ENCODE measurements at places on chromosomes 1 and 21.

- DNase-seq = no peak
Measured at GRCh38 chr1:169307176-169307575, 60.4 kb downstream of the NME7 start.

DNA sequence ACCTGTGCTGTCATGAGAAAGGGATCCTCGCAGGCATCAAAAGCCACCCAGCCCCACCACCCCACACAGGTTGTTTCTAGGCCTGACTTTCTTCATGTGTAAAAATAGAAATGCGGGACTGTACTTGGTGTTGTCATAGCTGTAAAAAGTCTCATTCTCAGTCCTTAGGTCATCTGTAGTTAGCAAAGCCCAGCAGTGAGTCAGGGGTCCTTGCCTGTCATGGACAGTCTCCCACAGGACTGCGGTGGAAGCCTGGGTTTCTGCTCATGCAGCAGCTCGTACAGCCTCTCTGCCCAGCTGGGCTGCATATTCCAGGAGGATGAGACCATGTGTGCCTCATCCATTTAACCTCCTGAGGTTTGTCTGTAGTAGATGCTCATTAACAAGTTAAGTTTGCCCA lies 58.2 kb downstream of the MRPS6 start:
- DNase-seq = no peak

DNA sequence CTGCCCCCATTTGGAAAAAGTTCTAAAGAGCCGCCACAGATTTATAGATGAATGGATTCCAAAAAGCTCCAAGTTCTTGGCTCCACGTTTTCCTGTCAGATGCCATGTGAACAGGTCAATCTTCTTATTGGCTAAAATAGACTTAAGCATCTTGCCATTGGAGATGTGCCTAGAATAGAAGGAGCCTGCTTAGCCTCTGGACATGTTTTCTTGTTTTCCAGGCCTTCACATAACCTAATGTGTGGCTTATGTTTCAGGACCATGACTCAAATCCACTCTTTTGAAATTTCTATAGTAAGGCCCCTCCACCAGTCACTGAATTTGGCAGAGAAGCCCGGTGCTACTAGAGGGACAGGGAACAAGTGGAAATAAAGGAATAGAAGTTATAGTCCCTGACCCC lies 31.5 kb downstream of the PHC2 start:
- DNase-seq = no peak

- DNase-seq = no peak
Measured at GRCh38 chr1:87730274-87731216, 401.9 kb downstream of the LMO4 start.

GRCh38 chr1:6825828-6826227 lies 40.6 kb downstream of the CAMTA1 start:
- DNase-seq = no peak

DNA sequence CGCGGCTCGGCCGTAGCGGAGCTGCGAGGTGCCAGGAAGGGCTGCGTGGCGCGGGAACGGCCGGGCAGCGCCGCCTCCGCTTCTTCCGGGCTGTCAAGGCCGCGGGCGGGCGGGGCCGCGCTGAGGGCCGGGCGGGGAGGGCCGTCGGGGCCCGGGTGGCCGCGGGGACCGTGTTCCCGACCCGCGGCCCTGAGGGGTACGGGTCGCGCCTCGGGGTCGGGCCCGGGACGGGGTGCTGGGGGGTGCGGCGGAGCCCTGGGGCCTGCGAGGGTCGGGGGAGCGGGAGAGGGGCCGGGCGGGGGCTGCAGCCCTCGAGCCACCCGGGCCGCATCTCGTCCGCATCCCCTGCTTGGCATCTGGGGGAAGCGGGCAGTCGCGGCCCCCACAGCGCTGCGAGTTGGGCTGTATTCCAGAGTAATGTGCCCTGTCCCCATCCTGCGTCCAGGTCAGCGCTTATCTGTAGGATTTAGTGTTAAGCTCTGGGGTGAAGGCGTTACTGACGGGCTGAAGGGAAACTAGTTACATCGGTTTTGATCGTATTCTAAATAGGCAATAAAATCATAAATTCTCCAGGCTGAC lies 379 bp downstream of the RER1 start:
- DNase-seq = no peak

GRCh38 chr1:184892116-184892515 lies 82.2 kb downstream of the NIBAN1 start:
- no peak for DNase-seq

DNA sequence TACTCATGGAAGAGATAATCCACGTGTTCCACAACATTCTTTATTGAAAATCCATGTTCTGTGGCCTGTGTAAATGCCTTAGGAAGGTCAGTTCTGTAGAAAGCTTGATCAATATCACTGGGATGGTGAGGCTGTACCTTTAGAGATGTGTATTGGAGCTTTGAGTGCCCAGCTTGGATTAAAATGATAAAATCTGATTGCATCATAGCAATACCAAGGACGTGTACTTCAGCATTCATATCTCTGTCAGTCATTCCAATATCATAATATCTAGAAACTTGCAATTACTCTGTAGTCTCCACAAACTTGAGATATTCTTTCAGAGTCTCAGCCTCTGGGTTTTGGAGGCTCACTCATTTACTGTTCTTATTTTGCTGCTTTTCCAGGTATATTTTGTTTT lies 31.6 kb downstream of the IFI44 start:
- no peak for DNase-seq

DNA sequence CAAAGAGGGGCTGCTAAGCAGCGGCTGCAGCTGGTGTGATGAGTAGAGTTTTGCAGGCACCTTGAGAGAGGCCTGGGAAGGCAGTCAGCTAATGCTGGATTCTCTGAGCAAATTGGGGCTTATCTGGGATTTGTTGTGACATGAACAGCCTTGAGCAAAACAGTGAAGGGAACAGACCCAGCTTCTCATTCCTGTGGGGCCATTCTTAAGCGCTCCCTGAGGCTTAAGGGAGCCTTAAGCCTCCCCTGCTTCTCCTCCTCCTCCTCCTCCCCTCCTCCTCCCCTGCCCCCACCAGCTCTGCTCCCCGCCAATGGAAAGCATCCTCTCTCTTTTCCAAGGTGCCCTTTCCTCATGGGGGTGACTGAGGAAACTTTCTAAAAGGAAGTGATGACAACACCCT lies 21.3 kb downstream of the HMGCS2 start:
- no peak for DNase-seq

- DNase-seq = no peak
Measured at GRCh38 chr1:214583113-214583512, 19.9 kb upstream of the CENPF start.

DNA sequence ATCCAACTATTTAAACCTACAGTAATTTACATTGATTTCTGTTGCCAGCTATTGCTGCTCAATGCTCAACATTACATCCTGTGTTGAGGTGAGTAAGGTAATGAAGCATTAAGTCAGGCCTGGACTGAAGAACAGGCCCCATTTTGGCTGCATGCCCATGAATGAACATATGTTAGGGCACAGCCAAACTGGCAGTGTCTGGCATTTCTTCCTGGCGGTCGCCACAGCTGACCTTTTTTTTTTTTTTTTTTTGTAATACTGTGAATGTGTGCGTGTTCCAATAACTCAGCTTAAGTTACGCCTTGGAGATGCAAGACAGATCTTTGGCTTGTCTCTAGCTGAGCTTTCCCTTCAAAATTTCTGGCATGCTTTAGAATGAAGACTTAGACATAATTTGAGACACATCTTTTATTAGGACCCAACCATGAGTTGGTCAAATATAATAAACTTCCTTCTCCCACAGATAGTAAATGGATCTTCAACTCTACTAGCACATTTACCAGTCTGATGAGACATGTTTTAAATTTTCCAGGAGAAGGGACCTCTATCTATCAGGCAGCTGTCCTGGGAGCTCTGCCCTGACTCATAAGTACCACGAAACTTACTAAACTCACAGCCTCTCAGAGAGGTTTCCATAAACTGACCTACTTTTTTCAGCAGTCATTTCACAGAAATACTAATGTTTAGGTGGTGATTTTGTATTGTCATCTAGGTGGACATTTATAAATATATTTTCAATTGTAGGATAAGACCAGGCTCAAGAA lies 341.1 kb upstream of the RUNX1 start:
- DNase-seq = no peak

- peak; percentile 47 for DNase-seq
Measured at GRCh38 chr1:224874775-224875174, 54.7 kb upstream of the DNAH14 start.

DNA sequence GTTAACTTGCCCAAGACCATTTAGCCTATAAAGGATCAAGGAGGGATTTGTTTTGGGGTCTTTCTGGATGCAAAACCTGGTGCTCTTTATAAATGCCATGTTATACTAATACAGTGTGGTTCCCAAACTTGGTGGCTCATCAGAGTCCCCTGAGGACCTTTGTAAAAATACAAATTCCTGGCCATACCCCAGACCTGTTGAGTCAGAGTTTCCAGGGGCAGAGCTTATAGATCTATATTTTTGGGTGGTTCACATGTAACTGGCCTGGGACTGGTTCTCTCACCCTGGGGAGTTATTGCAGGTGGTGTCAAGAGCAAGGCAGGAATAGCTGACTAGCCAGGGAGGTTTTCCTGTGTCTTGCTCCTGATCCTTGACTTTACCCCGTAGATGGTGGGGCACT lies 136.9 kb upstream of the HNRNPU start:
- DNase-seq = no peak

- DNase-seq = no peak
Measured at GRCh38 chr21:40454057-40454456, 392.9 kb downstream of the DSCAM start.

- no peak for DNase-seq
Measured at GRCh38 chr1:172827301-172827700, 168.4 kb downstream of the FASLG start.

DNA sequence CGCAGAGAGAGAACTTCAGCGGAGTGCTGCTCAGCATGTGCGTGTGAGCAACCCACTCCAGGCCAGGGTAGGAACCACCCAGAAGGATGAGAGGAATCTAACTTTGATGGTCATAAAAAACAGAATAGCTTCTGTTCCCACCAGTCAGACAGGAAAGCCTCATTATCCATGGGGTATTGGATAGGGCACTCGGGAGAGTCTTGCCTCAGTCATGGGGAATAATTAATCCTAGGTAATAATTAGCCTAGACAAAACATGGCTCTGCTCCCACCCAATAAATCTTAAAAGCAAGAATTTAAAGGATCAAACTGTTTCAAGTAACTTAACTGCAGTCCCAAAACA lies 35.3 kb downstream of the LDLRAD1 start:
- DNase-seq = no peak

GRCh38 chr21:31772674-31773555 lies 41.0 kb upstream of the SCAF4 start:
- DNase-seq = no peak

GRCh38 chr1:85616364-85616705 lies 35.8 kb downstream of the CCN1 start:
- no peak for DNase-seq

DNA sequence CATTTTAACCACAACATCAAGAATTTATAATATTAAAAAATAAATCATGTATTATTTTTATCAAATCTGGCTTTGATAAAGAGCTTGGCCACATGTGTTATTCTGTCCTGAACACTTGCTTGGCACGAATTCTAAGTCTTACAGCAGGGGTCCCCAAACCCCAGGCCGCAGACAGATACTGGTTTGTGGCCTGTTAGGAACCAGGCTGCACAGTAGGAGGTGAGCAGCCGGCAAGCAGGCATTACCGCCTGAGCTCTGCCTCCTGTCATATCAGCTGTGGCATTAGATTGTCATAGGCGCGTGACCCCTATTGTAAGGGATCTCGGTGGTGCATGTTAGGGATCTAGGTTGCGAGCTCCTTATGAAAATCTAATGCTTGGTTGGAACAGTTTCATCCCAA lies 127.6 kb upstream of the IVNS1ABP start:
- no peak for DNase-seq

- DNase-seq = peak; percentile 69
Measured at GRCh38 chr1:6959491-6959890, 174.2 kb downstream of the CAMTA1 start.

DNA sequence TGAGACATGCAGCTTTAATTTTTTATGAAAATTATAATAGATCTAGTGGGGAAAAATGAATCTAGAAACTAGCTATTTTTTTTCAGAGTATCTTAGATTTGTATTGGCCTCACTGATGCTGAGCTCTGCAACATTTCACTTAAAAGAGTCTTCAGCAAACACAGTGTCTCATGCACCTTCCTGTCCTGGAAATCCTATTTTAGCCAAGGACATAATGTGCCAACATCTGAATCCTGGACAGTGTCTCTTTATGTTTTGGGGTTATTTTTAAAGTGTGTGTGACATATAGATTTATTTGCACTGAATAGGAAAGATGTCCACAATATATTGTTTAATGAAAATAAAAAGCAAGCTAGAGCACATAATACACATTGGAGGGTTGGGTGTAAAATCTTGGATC lies 199.1 kb upstream of the FMN2 start:
- DNase-seq = no peak

DNA sequence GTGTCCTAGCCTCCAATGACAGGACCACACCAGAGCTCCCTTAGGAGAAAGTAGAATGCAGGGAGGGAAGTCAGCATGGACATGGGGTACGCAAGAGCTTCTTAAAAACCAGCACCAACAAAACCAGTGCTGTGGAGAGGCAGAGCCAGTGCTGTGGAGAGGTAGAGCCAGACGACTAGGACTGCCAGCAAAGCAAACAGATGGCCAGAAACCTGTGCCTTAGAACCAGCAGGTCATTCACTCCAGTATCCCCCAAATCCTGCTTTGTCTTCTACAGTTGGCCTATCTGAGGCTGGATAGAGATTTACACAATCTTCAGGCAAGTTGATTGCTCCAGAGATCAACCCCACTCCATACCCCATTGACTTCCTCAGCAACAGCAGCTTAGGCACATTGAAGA lies 459.9 kb upstream of the CAMK1G start:
- no peak for DNase-seq

- no peak for DNase-seq
Measured at GRCh38 chr1:173757666-173758065, 42.9 kb downstream of the KLHL20 start.

DNA sequence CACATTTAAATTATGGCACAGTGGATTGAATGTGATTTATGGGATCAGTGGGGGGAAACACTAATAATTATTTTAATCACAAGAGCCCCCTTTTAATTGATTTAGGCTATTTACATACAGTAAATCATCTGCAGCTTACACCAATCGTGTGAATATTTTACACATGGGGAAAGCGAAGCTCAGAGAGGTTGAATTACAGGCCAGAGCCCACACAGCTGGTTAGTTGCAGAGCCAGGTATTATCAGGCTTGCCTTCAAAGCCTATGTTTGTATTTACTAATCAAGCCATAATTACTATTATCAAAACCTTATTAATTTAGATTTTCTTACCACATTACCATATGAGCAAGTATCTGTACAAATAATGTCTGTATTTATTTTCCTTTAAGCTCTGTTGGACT lies 749 bp downstream of the SDCCAG8 start:
- no peak for DNase-seq

- no peak for DNase-seq
Measured at GRCh38 chr1:52627028-52627427, 5.9 kb upstream of the SHISAL2A start.

GRCh38 chr1:201648907-201649721 lies 110.2 kb downstream of the NAV1 start:
- no peak for DNase-seq

GRCh38 chr1:155522069-155522468 lies 40.5 kb downstream of the ASH1L start:
- no peak for DNase-seq

- DNase-seq = no peak
Measured at GRCh38 chr1:116332451-116332850, 40.6 kb upstream of the ATP1A1 start.
